ENCODE measurements at places on chromosomes 4 and X. TPM values are rescaled to one million over a fixed set of nuclear protein-coding genes. Genes with fewer than 3 reads are reported as not detected.

DNAAF6 gene
- not detected for total RNA-seq

DRP2 gene
- 0.06 TPM for total RNA-seq

ZNF732 gene
- 0.19 TPM for total RNA-seq

EFHC2 gene
- 0.18 TPM for total RNA-seq

VCX3A gene
- not detected for total RNA-seq

- peak; percentile 63 for DNase-seq
- H3K4me3 ChIP-seq = peak overlapping the region; percentile 72
- no peaks in the 10 kb centered on the region for H3K36me3 ChIP-seq
- no peaks in the 10 kb centered on the region for H3K27me3 ChIP-seq
- H3K4me1 ChIP-seq = no peaks in the 10 kb centered on the region
- peak overlapping the region; percentile 66 for H3K27ac ChIP-seq
Observed at GRCh38 chr4:81470456-81471297, 1.0 kb downstream of the RASGEF1B start.

DNA sequence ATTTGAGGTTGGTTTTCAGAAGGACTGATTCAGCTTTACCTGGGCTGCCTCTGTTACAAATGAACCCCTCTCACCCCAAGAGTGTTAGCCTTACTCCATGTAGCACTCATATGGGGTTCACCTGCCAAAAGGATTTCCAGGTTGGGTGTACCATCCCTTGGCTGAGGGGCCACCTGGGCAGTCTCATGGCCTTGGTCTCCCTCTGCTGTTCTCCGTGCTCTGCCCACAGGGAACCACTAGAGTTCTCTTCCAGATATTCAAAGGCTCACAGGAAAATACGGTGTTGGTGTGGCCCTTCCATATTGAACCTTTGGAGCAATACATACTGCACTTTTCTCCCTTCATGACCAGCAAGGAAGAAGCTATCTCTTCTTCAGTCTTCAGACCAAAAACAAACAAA is 18.0 kb upstream of the PRDM5 start:
- H3K4me3 ChIP-seq = no peak overlapping the region
- DNase-seq = no peak
- H3K27ac ChIP-seq = no peak overlapping the region
- H3K4me1 ChIP-seq = no peaks in the 10 kb centered on the region

- H3K4me1 ChIP-seq = no peaks in the 10 kb centered on the region
- no peaks in the 10 kb centered on the region for H3K27me3 ChIP-seq
- H3K27ac ChIP-seq = no peak overlapping the region
- H3K36me3 ChIP-seq = no peaks in the 10 kb centered on the region
- no peak for DNase-seq
Observed at GRCh38 chr4:165844161-165844560, 28.9 kb upstream of the TLL1 start.

- H3K27ac ChIP-seq = no peak overlapping the region
- H3K4me3 ChIP-seq = no peak overlapping the region
- no peak for DNase-seq
- no peaks in the 10 kb centered on the region for H3K4me1 ChIP-seq
Observed at GRCh38 chr4:185182239-185182638, 21.6 kb downstream of the CFAP97 start.

- H3K27me3 ChIP-seq = no peaks in the 10 kb centered on the region
- DNase-seq = no peak
- H3K4me1 ChIP-seq = no peaks in the 10 kb centered on the region
- no peak overlapping the region for H3K4me3 ChIP-seq
Observed at GRCh38 chrX:134868771-134869495, 121.9 kb upstream of the SMIM10 start.

DNA sequence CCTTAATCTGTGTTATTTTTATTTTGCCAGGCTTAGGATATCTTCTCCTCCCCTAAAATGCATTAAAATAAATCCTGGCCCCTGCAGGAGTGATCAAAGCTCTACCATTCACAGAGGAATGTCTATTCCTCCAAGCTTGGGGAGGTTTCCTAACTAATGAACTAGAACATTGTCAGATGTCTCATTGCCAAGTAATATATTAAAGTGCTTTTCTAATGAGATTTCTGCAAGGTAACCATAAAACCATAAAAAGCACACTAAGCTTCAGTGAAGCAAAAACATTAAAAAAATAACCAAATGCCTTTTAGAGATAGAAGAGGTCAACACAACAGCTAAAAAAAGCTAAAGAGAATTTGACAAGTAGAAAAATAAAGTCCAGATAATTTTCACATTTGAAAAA is 34.8 kb downstream of the IGFBP7 start:
- no peaks in the 10 kb centered on the region for H3K36me3 ChIP-seq
- DNase-seq = no peak
- no peak overlapping the region for H3K27ac ChIP-seq
- H3K4me1 ChIP-seq = peaks cover 17% of the 10 kb centered on the region
- no peaks in the 10 kb centered on the region for H3K27me3 ChIP-seq
- H3K4me3 ChIP-seq = no peak overlapping the region

- no peak overlapping the region for H3K27ac ChIP-seq
- H3K4me3 ChIP-seq = no peak overlapping the region
Observed at GRCh38 chr4:85107553-85107952, 141.1 kb upstream of the WDFY3 start.

DNA sequence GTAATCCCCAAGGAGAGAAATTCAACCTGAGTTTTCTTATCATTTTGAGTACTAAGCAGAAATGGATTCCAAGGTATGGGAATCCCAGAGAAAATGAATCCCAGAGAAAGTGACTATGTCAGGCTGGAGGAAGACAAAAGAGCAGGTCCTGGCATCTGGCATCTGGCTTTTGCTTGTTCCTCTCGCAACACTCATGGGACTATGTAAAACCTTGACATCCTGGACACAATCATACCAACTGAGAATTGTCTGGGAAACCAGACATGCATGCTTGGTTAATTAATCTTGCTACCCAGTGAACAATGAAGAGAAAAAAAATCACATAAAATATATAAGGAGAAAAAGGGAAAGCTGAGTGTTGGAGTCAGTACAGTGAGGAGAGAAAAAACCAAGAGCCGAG is 12.9 kb downstream of the DCAF8L1 start:
- H3K27me3 ChIP-seq = peaks cover 2% of the 10 kb centered on the region
- H3K4me1 ChIP-seq = no peaks in the 10 kb centered on the region
- H3K36me3 ChIP-seq = no peaks in the 10 kb centered on the region
- no peak overlapping the region for H3K27ac ChIP-seq

DNA sequence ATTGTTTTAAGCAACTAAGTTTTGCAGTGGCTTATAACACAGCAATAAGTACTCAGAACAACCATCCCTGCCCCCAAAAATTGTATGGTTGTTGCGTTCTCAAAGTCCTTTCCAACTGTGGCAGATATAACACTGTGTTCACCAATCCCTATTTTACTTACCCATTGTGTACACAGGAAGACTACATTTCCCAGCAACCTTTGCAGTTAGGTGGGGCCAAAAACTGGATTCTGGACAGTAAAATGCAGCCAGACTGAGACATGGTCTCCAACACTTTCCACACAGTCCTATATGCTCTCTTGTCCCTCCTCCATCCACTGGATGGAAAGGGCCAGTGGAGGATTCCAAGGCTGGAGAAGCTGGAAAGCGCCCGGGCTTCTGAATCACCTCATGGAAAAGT is 523.6 kb downstream of the BCOR start:
- H3K27me3 ChIP-seq = no peaks in the 10 kb centered on the region
- no peak for DNase-seq
- no peak overlapping the region for H3K27ac ChIP-seq
- H3K4me3 ChIP-seq = no peak overlapping the region
- H3K4me1 ChIP-seq = no peaks in the 10 kb centered on the region

- H3K4me3 ChIP-seq = no peak overlapping the region
- no peaks in the 10 kb centered on the region for H3K36me3 ChIP-seq
- no peak for DNase-seq
- no peak overlapping the region for H3K27ac ChIP-seq
- H3K4me1 ChIP-seq = no peaks in the 10 kb centered on the region
Observed at GRCh38 chr4:137749466-137749865, 217.2 kb upstream of the PCDH18 start.

DNA sequence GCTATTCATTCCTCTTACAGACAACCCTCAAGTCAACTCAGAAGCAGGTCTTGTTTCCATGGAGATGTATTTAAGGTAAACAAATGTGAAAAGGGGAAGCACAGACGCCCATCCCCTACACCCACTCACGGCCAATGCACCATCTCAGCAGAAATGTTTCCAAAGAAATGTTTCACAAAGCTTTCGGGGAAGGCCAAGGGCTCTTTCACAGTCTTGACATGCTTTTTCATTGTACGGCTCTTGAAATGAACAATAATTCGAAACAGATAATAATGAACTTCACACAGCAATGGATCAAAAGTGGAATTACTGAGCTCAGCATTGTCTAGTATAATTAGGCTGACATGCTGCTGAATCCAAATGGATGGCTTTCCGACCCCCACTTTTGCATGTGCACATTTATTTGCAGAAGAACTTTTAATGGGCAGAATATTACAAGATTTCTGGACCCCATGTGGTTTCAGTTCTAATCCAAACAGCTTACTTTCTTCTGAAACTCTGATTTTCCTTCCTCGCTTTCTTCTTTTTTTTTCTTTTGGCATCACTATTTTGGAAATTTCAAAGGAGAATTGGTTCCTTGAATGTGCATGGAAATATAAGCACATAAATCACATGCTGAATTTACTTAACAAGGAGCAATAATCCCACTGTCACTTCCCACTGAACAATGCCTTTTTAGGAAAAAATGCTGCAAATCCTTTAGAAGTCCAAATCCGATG is 160.9 kb downstream of the SMIM20 start:
- DNase-seq = no peak
- H3K27ac ChIP-seq = no peak overlapping the region
- H3K36me3 ChIP-seq = no peaks in the 10 kb centered on the region
- H3K4me3 ChIP-seq = no peak overlapping the region

DNA sequence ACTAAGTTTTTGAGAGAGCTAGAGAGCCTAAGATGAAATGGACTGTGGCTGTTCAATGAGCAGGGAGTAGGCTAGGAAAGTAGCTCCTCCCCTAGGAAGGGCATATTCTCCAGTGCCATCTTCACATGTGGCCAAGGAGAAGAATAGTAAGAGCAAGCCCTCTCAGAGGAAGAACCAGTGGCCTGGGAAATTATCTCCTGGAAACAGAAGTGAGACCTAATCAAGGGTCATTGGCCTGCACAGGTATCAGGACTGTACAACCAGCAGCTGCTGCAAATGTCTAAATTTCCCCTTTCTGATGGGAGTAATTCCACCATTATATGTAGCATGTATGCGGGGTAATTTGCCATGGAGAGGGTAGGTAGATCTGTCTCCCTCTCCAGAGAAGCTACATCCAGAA is 334.8 kb upstream of the RASGEF1B start:
- no peak overlapping the region for H3K27ac ChIP-seq
- H3K27me3 ChIP-seq = no peaks in the 10 kb centered on the region
- H3K36me3 ChIP-seq = no peaks in the 10 kb centered on the region
- H3K4me1 ChIP-seq = no peaks in the 10 kb centered on the region

- no peaks in the 10 kb centered on the region for H3K27me3 ChIP-seq
- H3K4me1 ChIP-seq = peaks cover 20% of the 10 kb centered on the region
- H3K27ac ChIP-seq = no peak overlapping the region
- H3K4me3 ChIP-seq = no peak overlapping the region
- DNase-seq = no peak
- no peaks in the 10 kb centered on the region for H3K36me3 ChIP-seq
Observed at GRCh38 chr4:82713856-82714255, 84.7 kb downstream of the SCD5 start.

DNA sequence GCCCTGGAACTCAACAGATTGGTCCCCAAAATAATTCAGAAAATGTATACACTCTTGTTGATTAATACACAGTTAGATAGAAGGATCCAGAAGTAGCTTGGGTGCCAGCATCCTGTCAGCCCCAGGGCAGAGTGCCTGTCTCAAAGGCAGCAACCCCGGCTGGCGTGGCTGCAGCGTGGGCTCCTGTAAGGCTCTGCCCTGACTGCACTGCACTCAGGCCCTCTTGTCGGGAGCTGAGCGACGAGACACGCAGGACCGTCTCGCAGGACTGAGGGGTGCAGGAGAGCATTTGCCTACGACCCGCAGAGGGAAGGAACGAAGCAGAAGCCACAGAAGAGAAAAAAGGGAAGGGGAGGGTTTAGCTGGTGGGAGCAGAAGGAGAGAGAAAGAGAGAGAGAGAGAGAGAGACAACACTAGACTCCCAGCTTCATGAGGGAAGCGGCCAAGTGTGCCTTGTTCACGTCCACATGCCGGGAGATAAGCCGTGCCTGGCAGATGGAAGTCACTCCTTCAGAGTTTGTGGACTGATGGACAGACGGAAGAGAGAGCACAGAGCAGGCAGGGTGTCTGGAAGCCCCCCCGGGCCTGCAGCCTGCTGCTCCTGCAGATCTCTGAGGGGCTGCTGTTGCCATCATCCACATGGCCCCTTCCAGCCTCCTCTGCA is 38.7 kb upstream of the HELT start:
- no peaks in the 10 kb centered on the region for H3K36me3 ChIP-seq
- H3K27ac ChIP-seq = no peak overlapping the region
- no peaks in the 10 kb centered on the region for H3K27me3 ChIP-seq
- no peak overlapping the region for H3K4me3 ChIP-seq
- H3K4me1 ChIP-seq = no peaks in the 10 kb centered on the region
- DNase-seq = no peak

- no peak for DNase-seq
- H3K4me3 ChIP-seq = no peak overlapping the region
- H3K36me3 ChIP-seq = no peaks in the 10 kb centered on the region
- no peaks in the 10 kb centered on the region for H3K27me3 ChIP-seq
- H3K4me1 ChIP-seq = no peaks in the 10 kb centered on the region
Observed at GRCh38 chrX:103734125-103734760, 23.5 kb downstream of the TMEM31 start.

DNA sequence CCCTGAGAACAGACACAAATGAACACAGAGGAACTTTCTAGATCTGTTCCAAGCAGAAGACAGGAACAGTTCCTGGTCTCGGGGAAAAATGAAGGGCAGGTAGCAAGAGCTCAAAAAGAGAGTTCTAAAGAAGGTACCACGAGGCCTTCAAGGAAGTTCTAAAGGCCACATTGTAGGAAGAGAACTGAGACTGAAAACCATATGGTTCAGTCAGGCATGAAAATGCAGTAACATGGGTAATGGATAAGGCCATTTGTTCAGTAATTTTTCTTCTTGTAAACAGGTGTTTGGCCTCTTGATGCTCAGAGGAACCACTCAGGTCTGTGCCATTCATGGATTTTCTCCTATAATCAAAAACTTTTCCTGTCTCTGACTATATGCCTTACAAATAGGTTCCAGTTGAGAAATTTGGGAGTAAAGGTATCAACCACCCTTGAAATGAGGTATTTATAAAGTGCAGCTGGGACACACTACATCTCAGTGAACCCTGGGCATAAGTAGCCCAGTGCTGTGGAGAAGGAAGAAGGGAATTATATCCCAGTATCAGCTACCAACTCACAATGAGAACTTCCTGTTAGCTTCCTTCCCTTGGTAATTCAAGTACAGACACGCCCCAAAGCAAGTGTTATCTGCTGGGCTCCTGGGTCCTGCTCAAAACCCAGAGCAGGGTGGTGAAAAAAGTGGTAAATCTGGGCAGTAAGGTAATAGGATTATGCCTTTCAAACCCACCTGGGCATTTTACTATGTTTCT is 277.9 kb downstream of the KLHL13 start:
- no peak for DNase-seq
- H3K27ac ChIP-seq = no peak overlapping the region
- no peaks in the 10 kb centered on the region for H3K27me3 ChIP-seq
- H3K36me3 ChIP-seq = no peaks in the 10 kb centered on the region
- H3K4me3 ChIP-seq = no peak overlapping the region
- H3K4me1 ChIP-seq = no peaks in the 10 kb centered on the region

GRCh38 chr4:66639361-66639760 is 905.9 kb downstream of the CENPC start:
- no peak for DNase-seq
- H3K4me1 ChIP-seq = no peaks in the 10 kb centered on the region
- no peak overlapping the region for H3K27ac ChIP-seq
- no peaks in the 10 kb centered on the region for H3K27me3 ChIP-seq

- no peaks in the 10 kb centered on the region for H3K27me3 ChIP-seq
- no peaks in the 10 kb centered on the region for H3K4me1 ChIP-seq
- DNase-seq = no peak
- no peak overlapping the region for H3K27ac ChIP-seq
- no peaks in the 10 kb centered on the region for H3K36me3 ChIP-seq
Observed at GRCh38 chrX:43718956-43719355, 62.9 kb downstream of the MAOA start.
